NCI-H2227 treated with DMSO at 0.1 percent for 48 hours (cell line): ENCODE measurements at places on chromosomes 4 and X.

GRCh38 chr4:51851937-51852290 is 9.0 kb downstream of the DCUN1D4 start:
- no peak for DNase-seq

- no peak for DNase-seq
Observed at GRCh38 chr4:140662082-140662869, 93.5 kb upstream of the UCP1 start.

DNA sequence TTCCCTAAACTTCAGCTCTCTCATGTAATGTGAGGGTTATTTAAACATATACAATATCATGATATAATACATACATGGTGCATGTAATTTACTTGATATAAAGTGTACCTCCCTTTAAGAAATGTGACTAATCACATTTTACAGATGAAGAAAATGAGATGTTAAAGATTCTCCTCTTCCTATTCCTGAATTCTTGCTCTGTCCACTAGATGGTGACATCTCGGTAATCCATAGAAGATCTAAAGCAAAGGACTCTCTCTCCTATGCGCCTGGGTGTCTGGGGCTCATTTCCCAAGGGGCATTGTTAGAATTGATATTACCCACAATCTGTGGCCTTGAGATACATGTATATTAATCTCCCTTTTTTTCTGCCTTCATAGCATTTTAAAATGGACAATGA is 804.9 kb downstream of the RAB28 start:
- DNase-seq: no peak

DNA sequence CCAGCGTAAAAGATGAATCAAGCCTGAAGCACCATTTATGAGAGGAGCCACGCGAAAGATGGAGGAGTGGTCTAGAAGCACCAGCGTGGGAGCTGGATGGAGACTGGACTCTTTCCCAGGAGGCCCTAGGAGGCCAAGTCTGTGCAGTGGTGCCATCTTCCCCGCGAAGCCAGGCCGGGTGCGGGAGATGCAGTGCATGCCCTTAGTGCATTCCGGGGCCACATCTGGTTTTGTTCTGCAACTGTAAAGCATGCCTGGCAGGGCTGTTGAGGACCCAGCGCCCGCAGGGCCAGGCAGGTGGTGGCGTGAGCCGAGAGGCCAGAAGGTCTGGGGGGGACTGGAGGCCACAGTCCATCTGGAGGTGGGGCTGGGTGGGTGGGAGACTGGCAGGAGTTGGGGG is 78.6 kb upstream of the ADRA2C start:
- no peak for DNase-seq

- DNase-seq: no peak
Observed at GRCh38 chr4:78166622-78167021, 109.5 kb downstream of the FRAS1 start.
